ENCODE measurements at places on chromosomes 5 and 9.

DNA sequence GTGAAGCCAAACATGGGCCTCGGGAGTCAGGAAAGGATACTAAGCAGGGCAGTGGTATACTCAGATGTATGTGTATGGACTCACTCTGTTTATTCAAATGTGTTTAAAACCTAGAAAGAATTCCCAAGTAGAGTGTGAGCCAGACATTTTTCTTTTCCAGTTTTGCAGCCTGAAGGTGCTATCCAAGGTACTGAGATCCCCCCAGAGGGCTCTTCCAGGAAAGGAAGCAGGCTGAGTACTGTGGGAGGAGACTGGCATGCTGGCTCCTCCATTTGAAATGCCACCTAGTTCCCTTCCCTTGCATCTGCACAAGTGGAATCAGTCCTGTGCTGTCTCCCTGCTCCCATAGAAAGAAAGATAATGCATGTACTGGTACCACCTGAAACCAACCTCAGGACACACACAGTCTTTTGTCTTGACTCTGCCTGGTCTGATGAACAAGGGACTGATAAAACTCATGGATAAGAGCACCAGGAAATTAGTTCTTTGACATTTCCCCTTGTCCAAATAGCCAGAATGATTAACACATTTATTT is 85.9 kb downstream of the HRH2 start:
- DNase-seq: no peak

- no peak for DNase-seq
Measured at GRCh38 chr9:34518110-34518616, 4.6 kb downstream of the ENHO start.

- no peak for DNase-seq
Measured at GRCh38 chr9:121672213-121672612, 20.8 kb downstream of the DAB2IP start.

DNA sequence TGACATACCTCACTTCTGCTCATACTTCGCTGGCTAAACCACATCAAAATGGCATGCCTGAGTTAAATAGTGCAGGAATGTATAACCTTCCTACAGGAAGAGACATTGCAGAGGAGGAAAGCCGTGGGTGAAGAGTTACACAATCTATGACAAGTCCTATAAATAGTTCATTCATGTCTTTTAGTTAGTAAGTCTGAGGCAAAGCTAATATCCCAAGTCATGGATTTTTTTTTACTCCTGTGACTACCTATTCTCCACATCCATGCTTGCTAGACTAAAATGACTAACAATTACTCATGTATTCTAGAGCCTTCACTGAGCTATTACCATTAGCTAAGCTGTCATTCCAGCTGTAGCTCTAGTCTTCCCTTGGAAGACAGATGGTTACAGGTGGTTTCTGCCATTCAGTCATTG is 391.3 kb downstream of the NR2F1-AS1 start:
- no peak for DNase-seq

DNA sequence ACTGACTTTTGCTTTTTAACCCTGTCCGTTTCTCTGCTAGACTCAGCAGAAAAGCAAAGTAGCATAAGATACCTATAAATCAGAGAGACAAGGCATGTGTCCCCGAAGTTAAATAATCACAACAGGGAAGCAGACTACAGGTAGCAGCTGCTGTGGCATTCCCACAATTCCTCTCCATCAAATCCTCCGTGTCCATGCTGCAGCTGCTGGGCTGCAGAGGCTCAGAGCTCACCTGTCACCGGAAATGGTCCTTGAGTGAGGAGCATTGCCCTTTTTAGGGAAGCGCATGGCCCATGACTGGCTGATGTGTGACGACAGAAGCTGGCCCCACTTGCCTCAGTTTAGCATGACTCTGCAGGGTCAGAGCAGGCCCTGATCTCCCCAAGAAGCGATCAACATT is 125.0 kb downstream of the MSX2 start:
- DNase-seq: no peak

GRCh38 chr9:91312717-91313325 is 48.9 kb downstream of the AUH start:
- no peak for DNase-seq

- DNase-seq: no peak
Measured at GRCh38 chr5:55634866-55635265, 77.3 kb downstream of the SLC38A9 start.

- DNase-seq: no peak
Measured at GRCh38 chr9:26181836-26182235, 503.6 kb upstream of the TUSC1 start.

- DNase-seq: no peak
Measured at GRCh38 chr5:147466360-147466980, 43.4 kb downstream of the DPYSL3 start.

- DNase-seq: no peak
Measured at GRCh38 chr9:112186695-112187094, 11.6 kb upstream of the SUSD1 start.

- DNase-seq: no peak
Measured at GRCh38 chr5:33379757-33380156, 61.0 kb upstream of the TARS1 start.

DNA sequence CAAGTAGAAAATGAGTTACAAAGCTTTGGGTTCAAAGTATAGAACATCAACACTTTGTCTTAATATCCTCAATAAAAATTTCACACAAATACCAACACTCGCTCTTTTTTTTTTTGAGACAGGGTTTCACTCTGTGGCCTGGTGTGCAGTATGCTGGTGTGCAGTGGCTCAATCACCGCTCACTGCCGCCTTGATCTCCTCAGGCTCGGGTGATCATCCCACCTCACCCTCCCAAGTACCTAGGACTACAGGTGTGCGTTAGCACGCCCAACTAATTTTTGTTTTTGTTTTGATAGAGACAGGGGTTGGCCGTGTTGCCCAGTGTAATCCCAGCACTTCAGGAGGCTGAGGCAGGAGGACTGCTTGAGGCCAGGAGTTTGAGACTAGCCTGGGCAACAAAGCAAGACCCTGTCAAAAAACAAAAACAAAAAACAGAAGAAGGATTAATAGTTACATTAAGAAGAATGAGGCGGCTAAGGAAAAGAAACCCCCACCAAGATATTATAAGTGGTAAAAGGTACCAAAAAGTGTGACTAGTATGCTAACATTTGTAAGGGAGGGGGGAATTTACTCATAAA is 20.3 kb downstream of the FNBP1 start:
- DNase-seq: no peak

- no peak for DNase-seq
Measured at GRCh38 chr5:125410537-125411070, 664.2 kb upstream of the ZNF608 start.

DNA sequence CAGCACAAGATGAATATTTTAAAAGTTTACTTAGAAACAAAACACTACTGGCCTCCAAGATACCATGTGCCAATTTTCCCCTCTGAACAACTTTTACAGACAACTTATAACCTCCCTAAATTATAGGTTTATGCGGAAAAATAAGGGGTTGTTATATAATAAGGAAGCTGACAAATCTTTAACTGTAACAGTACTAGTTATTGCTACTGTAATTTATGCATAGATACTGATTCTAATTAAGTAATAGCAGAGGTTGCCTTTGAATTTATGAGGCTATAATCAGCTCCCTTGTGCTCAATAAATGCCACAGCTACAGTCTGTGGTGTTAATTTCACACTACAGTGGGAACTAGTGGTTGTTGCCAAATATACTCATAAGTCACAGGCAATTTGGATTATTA is 291.3 kb upstream of the PCSK5 start:
- DNase-seq: no peak

GRCh38 chr5:80010754-80011392 is 19.8 kb upstream of the MTX3 start:
- DNase-seq: no peak

- no peak for DNase-seq
Measured at GRCh38 chr9:4393806-4394523, 94.1 kb upstream of the GLIS3 start.

DNA sequence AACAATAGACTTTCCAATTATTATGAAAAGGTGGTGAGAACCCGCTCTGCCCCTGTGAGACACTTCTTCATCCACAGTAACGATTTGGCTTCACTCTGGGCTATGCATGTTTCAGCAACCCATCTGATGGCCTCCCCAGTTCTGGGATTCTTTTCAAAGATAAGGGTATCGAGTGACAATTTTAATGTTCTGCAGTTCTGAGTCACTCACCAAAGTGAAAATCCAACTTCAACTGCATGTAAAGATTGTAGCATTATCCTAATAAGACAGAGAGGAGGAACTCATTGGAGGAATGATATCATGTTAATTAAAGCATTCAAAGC is 1078.3 kb upstream of the SEMA6A start:
- no peak for DNase-seq

DNA sequence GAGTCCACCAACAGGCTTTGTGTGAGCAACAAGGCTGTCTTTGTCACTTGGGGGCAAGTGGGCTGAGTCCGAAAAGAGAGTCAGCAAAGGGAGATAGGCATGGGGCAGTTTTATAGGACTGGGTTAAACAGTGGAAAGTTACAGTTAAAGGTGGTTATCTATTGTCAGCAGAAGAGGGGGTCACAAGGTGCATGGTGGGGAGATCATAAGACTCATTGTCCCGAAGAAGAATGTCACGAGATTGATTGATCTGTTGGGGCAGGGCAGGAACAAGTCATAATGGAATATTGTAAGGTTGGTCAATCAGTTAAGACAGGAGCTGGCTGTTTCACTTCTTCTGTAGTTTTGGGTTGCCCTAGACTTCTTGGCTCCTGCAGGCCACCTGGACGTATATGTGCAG is 7.6 kb upstream of the HMGCS1 start:
- DNase-seq: no peak

- no peak for DNase-seq
Measured at GRCh38 chr5:159800131-159800840, 116.0 kb upstream of the ADRA1B start.

- DNase-seq: no peak
Measured at GRCh38 chr5:91061946-91062562, 321.1 kb downstream of the ARRDC3 start.

GRCh38 chr5:150757087-150757649 is 1.6 kb downstream of the DCTN4 start:
- DNase-seq: no peak

Measured in HuH-7 (cell line).